T-helper 2 cell treated with Interferon-gamma antibody and Interleukin-4, amounts not matched to agents 5 μg/mL and 100 μg/mL, for 36 hours (primary cell): ENCODE measurements at places on chromosomes 3 and 15.

DNA sequence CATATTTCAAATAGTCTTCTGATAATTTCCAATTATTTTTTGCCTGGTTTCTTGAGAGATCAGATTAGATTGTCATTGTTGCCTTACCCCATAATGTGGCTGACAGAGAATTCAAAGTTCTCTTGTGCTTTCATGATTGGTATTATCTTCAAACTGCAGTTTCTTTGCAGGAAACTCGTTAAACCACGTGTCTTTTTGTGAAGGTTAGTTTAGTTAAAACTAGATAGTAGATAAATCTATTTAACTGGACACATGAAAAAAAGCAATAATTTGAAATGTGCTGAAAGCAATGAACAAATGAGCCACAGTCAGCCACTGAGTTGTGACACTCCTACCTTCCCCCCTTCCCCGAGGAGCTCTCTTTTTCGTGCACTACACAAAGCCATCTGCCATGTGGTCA lies 327.5 kb upstream of the UMPS start:
- DNase-seq: no peak

- DNase-seq: no peak
Measured at GRCh38 chr3:119856695-119857094, 74.8 kb downstream of the NR1I2 start.

GRCh38 chr3:12503126-12503957 lies 19.1 kb downstream of the TSEN2 start:
- DNase-seq: no peak

DNA sequence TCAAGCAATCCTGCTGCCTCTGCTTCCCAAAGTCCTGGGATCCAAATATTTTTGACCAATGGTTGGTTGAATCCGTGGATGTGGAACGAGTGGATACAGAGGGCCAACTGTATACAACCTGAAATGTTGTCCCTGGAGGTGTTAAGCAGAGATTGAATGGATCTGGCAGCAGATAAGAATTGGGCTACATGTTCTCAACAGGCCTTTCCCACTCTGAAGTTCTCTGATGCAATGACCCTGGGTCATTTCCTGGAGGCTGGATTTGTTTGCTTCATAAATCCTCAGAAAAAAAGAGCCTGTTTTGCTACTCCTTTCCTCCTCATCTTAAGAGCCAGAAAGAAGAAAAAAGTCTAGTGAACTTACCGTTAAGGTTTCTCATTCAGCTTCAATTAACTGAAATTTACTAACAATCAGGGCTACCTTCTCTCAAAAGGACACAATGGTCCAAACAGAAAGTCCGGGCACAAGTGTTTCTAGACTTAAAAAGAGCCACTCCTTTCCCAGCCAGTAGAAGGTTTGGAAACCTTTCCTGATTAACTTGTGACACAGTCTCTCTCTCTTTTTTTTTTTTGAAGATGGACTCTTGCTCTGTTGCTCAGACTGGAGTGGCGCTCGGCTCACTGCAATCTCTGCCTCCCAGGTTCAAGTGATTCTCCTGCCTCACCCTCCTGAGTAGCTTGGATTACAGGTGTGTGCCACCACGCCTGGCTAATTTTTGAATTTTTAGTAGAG lies 6.5 kb downstream of the ARHGEF3 start:
- no peak for DNase-seq

DNA sequence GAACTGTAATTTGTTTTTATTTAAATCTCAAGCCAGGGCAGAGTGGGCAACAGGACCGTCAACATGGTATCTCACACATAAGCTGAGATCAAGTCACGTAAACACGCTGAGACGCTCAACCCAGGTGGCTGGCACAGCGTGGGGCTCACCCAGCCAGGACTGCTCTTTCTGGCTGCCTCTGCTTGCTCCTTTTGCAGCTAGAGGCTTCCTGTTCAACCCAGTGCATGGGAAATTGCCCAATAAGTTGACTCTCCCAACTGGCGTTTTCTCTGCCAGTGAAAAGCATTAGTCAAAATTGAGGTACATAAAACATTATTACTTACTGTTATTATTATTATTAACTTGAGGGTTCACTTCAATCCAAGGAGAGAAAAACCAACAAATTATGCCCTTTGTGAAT lies 398.1 kb downstream of the NR2F2 start:
- no peak for DNase-seq
